ENCODE measurements at places on chromosomes 2 and 18.

DNA sequence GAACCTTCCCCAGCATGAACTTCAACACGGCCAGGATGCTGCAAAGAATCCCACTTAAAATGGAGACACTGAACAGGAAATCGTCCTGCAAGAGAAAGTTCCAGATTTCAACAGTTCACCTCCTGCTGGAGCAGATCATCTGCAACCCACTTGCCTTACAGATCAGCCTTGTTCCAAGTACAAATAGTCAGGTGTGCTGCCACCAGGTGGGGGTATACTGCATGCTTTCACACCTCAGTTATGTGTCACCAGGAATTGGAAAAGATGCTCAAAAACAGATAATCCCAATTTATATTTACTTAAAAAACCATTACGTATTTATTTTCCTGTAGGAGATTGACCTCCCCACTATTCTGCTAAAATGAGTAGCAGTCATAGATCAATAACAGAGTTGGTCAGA, 212.3 kb downstream of the MGAT5 start:
- peak; percentile 55 for DNase-seq

DNA sequence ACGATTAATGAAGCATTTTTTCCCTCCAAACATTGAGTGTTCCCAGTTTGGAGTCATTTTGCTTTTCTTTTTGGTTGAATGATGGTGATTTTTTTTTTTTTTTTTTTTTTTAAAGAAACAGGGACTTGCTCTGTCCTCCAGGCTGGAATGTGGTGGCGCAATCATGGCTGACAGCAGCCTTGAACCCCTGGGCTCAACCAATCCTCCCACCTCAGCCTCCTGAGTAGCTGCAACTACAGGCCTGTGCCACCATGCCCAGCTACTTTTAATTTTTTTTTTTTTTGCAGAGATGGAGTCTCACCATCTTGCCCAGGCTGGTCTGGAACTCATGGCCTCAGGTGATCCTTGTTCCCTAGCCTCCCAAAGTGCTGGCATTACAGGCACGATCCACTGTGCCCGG, 46.2 kb downstream of the IMPA2 start:
- no peak for DNase-seq

DNA sequence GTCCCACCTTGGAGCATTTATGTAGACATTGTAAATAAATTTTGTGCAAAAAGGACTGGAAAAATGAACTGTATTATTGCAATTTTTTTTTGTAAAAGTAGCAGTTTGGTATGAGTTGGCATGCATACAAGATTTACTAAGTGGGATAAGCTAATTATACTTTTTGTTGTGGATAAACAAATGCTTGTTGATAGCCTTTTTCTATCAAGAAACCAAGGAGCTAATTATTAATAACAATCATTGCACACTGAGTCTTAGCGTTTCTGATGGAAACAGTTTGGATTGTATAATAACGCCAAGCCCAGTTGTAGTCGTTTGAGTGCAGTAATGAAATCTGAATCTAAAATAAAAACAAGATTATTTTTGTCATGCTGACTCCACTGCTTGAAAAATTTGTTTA, 137.5 kb downstream of the MEIS1 start:
- DNase-seq: no peak

GRCh38 chr2:9092383-9093282, 89.1 kb upstream of the MBOAT2 start:
- peak; percentile 47 for DNase-seq

DNA sequence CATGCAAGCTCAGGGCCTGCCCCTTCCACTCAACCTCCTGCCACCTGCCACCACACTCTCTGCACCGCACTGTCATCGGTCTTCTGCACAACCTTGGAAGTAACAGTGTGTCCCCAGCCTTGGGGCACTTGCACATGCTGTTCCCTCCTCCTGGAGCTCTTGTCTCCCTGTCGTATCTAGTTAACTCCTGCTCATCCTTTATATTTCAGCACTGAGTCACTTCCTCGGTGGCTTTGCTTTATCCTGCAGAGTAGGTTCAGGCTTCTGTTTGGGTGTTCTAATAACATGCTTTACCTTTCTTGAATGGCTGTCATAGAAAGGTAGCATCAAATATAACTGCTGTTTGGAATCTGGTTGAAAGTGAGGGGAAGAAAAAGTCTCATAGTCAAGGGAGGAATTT, 25.3 kb downstream of the PAX8 start:
- no peak for DNase-seq

DNA sequence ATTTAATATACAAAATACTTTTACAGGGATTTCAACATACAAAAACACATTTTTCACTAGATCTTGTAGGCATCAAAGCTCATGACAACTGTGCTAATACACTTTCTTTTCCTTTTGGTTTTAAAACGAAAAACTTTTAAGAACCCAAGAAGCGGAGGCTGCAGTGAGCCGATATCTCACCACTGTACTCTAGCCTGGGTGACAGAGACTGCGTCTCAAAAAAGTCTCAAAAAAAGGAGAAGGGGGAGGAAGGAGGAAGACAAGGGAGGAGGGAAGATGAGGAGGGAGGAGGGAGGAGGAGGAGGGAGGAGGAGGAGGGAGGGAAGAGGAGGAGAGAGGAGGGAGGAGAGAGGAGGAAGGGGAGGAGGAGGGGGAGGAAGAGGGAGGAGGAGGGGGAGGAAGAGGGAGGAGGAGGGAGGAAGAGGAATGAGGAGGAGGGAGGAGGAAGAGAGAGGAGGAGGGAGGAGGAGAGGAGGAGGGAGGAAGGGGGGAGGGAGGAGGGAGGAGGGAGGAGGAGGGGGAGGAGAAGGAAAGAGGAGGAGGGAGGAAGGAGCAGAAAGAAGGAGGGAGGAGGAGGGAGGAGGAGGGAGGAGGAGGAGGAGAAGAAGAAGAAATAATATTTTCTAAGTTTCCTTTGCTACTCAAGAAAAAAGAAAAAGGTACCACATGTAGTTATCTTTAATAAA, 13.8 kb downstream of the ROCK2 start:
- no peak for DNase-seq
